Smooth muscle cell of the coronary artery (primary cell): ENCODE measurements at places on chromosomes 11 and 22. TPM values are rescaled to one million over a fixed set of nuclear protein-coding genes. Genes with fewer than 3 reads are reported as not detected.

BAIAP2L2 gene
- total RNA-seq: 0.45 and 1.1 TPM in 2 replicates

POLR2F gene
- 106 and 108 TPM in 2 replicates for total RNA-seq

MUC6 gene
- total RNA-seq: not detected in 2 replicates

MRGPRX3 gene
- total RNA-seq: not detected in 2 replicates
